ENCODE measurements at places on chromosomes 5 and 9. TPM values are rescaled to one million over a fixed set of nuclear protein-coding genes. Genes with fewer than 3 reads are reported as not detected.

HTR4 gene
- not detected for total RNA-seq

UBE2QL1 gene
- total RNA-seq = not detected

FAM221B gene
- total RNA-seq = not detected

MCIDAS gene
- total RNA-seq = not detected

PDGFRB gene
- total RNA-seq = 0.47 TPM

ZBTB26 gene
- 10.4 TPM for total RNA-seq

GRM6 gene
- total RNA-seq = not detected

RANBP6 gene
- 36.5 TPM for total RNA-seq

ZNF618 gene
- total RNA-seq = 0.68 TPM

OBP2B gene
- total RNA-seq = not detected

UGCG gene
- total RNA-seq = 21.6 TPM

TAS2R1 gene
- not detected for total RNA-seq

VCAN gene
- 0.39 TPM for total RNA-seq

DDX4 gene
- not detected for total RNA-seq
